Cortex of kidney (tissue), 1 donor: ENCODE measurements at places on chromosomes 1 and 21.

DNA sequence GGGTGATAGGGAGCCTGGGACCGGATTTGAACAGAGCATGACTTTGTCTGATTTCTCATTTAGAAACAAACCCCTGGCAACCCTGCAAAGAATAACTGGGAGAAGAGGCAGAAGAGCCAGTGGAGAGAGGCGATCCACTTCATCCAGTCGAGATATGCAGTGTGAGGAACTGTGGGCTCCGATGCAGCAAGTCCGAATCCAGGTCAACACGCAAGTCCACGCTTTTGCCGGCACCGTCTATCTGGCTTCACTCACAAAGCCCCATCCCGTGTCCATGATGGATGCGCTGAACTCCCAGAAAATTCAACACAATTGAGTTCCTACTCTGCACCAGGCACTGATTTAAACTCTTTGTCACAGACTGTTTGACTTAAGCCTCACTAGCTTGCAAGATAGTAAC lies 191.3 kb downstream of the GRIK3 start:
- DNase-seq = no peak

DNA sequence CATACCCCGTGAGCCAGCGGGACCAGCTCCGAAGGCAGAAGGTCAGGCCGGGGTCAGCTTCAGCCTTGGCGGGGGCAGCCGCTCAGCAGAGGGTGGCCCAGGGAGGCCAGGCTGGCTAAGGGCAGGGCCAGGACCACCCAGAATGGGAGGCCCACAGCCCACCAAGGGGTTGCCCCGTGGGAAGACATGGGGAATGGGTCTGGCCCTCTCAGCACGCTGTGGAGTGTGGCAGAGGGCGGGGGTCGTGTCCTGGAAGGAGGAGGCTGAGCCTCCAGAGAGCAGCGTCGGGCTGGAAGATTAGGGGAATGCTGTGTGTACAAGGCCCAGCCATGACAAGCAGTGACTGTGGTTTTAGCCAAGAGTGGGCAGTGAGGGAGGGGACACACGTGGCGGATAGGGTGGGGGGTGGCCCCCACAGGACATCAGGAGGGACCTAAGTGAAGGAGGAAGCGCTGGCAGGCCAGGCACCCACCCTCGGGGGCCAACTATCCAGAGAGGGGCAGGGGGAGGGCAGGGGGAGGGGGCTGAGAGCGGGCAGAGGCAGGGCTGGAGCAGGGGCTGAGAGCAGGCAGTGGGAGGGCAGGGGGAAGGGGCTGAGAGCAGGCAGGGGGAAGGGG lies 43.9 kb upstream of the POFUT2 start:
- no peak for DNase-seq

- no peak for DNase-seq
Measured at GRCh38 chr1:38269923-38270848, 223.6 kb upstream of the POU3F1 start.

DNA sequence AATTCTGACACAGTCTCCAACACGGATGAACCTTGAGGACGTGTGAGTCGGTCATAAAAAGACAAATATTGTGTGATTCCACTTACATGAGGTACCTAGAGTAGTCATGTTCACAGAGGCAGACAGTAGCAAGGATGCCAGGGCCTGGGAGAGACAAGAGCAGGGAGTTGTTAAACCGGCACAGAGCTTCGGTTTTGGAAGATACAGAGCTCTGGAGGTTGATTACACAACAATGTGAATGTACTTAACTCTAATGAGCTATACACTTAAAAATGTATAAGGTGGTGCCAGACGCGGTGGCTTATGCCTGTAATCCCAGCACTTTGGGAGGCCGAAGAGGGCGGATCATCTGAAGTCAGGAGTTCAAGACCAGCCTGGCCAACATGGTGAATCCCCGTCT lies 37.8 kb upstream of the NEK2 start:
- DNase-seq = no peak

DNA sequence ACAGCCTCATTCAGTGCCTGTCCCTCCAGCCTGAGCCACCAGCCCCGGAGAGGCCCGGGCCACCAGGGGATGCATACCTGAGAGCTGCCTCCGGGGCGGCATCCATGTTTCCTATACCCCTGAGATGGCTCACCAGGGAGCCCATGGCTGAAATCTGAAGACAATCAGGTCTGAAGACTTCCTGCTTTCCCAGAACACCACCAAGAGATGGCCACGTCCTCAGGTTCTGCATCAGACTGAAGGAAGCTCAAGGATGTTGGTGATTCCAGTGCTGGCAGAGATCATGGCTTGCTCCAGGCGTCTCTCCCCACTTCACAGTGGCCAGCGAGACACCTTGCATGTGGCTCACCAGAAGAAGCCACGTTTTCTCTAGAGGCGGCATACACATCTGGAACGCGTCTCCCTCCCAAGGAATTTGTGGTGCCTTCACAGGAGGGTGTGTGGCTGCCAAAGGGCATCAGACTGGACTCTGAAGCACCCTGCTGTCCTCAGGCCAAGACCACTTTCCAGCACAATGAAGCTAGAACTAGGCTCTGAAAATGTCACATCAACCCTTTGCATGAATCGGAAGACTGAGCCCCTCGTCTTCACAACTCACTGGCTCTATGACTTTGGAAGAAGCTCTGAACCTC lies 170.7 kb upstream of the IRF2BP2 start:
- DNase-seq = no peak

DNA sequence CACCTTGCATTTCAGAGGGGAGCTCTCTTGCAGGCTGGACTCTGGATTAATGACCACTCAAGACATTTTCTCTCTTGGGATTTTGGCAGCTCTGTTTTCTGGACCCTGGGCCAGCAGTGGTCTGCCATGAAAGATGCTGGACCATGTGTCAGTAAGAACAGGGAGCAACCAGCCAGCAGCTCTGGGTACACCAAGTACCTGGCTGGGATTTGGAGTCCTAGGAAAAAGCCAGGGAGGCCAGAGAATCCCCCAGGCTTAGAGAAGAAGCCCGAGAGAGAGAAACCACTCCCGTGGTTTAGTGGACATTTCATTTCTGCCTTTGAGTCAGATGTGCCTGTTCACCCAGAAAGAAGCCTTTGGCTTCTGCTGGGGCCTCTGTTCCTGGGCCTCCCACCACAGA lies 2.5 kb downstream of the NFASC start:
- DNase-seq = no peak

GRCh38 chr1:172515436-172515835 lies 17.5 kb upstream of the SUCO start:
- DNase-seq = no peak

DNA sequence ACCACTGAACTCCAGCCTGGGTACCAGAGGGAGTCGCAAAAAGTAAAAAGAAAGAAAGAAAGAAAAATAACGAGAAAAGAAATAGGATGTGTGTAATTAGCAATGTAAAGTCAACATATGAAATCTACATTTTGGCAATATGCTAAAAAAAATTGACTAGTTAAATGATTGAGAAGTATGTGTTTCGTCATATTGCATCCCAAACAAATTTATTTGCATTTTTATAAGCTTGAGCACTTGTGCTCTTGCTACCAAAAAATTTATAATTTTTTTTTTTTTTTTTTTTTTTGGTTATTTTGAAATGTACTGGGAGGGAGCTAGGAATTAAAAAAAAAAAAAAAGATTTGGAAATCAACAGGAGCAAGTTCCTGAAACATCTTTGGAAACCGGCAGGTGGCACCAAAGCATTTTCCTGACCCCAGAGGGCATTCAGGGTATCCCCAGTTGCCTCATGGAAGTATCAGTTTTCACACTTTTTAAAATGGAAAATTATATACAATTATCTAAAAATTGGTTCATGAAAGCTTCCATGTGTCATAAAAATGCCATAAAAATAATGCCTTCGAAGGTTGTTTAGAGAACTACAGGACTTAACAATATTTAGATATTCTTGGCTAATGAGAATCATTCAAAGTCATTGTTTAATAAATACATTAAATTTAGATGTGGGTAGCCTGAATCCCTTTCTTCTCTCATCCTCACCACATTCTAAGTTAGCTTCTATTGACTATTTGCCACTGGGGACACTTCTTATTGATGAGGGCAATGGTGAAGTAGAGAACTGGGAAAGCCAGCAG lies 4.8 kb upstream of the HEATR1 start:
- no peak for DNase-seq

DNA sequence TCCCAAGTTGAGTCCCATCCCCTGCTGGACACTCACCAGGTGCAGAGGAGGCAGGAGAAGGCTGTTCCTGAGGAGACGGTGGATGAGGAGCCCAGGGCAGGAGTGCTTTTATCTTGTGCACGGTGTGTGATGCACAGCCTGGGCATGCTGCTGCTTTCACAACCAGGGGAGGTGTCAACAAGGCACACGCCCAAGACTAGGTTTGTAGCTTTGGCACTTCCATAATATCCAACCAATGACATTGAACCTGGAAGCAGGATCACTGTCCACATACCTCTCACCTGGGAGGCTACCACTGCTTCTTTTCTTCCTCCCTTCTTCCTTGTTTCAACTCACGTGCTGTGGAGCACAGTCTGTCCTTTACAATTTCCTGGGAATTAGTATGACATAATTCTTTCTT lies at the start of gene LCE3D:
LCE3D (minus strand) TSS at position 84 of the 400 bp plus-strand sequence. CDS start 580 bp downstream, outside the sequence.
- DNase-seq = no peak

GRCh38 chr1:77899647-77900320 lies 11.4 kb downstream of the NEXN start:
- DNase-seq = no peak

- no peak for DNase-seq
Measured at GRCh38 chr1:172647110-172647564, 11.8 kb upstream of the FASLG start.

DNA sequence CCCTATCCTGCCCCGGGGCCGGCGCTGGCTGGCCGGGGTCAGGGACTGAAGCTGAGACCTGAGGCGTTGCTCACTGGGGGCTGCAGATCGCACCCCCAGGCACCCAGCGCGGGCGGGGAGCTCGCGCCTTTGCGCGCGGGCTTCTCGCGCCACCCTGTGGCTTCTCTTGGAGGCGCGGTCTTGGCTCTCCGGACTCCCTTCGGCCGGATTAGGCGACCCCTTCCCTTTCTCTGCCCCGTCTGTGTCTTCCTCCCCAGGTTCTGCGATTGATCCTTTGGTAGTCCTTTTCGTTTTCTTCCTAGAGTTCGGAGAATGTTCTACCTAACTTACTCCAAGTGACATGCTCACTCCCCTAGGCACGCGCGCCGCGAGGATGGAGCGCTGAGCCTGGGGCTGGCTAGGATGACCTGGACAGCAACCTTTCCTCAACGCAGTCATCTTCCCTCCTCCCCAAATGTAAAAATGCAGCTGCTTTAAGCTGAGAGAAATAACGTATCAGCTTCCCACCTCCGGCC lies 495 bp upstream of the NTRK1 start:
- DNase-seq = no peak

DNA sequence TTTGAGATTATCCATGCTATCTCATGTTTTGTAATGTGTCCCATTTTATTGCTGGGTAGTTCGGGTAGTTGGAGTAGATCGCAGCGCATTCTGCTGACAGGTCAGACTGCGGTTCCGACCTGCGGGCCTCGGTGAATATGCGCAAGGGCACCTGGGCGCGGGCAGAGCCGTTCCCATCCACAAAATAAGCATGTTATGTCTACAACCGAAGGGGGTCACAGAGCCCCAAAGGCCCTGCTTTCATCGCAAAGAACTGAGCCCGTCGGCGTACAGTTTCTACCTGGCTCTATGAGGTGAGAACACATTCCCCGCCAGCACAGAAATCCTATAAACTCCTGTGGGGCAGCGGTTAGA lies 88.4 kb downstream of the PRKAB2 start:
- DNase-seq = no peak

- no peak for DNase-seq
Measured at GRCh38 chr1:30782361-30783255, 25.0 kb upstream of the LAPTM5 start.

- no peak for DNase-seq
Measured at GRCh38 chr1:225762444-225762843, 15.2 kb upstream of the SRP9 start.

DNA sequence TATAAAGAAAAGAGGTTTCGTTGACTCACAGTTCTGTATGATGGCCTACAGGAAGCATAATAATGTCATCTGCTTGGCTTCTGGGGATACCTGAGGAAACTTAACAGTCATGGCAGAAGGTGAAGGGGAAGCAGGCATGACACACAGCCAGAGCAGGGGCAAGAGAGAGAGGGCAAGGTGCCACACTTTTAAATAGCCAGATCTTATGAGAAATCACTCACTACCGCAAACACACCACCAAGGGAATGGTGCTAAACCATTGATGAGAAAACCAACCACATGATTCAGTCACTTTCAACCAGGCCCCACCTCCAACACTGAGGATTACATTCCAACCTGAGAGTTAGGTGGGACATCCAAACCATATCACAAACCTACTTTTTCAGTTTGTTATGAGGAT lies 245.9 kb upstream of the SGIP1 start:
- no peak for DNase-seq

DNA sequence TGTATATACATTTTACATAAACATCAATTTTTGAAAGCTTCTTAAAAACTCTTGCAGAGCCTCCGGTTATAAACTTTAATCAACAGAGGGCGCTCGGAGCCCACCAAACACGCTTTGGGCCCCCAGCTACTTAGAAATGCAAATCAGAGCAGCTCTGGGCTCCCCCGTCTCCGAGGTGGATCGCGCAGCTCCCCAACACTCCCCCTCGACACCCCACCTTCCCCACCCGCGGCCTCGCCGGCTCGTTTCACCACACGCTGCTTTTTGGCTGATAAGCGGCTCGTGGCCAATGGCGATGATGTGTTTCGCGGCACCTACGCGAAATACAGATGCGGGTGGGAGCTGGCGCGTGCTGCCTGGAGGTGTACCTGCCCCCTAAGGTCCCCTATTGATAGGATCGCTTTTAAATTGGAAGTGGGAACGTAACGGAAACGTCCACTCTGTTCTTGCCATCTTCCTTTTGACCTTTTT lies 1.7 kb upstream of the KIF26B start:
- DNase-seq = no peak

DNA sequence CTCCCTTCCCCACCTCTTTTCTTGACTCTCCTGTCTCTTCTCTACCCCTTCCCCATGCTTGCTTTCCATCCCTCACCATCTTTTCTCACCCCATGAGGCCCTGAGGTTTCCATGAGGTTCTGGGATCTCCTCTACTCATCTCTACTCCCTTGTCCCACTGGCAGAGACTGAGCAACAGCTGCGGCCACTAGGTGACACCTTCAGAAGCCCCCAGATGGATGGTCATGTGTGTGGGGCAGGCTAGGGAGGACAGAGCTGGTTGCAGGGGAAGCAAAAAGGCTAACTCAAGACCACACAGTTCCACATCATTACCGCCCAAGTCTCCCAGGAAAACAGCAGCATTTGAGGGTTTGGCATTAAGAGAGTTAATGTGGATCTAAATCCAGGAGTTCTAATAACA lies 45.0 kb downstream of the LRRN2 start:
- DNase-seq = no peak

GRCh38 chr1:2628191-2628932 lies 4.5 kb downstream of the MMEL1 start:
- DNase-seq = no peak

- DNase-seq = no peak
Measured at GRCh38 chr1:169289016-169289415, 78.6 kb downstream of the NME7 start.

DNA sequence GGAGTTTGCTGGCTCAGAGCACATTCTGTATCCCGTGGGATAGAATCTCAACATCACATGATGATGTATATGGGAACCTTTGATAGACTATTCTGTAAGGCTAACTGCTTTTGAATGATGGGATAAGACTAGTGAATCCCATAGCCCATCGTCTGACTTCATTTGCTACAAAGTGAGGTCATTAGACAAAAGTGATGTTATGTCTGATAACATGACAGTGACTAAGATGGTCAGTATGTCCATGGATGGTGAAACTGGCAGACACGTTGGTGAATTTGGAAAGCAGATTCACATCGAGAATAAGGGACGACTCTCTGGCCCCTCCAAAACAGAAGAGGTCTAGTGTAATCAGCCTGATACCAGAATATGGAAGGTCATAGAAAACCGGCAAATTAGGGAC lies 108.4 kb downstream of the HHAT start:
- no peak for DNase-seq

GRCh38 chr21:42314616-42315295 lies 453 bp downstream of the TFF3 start:
- DNase-seq = no peak
